ENCODE measurements at places on chromosomes 2 and 18. TPM values are rescaled to one million over a fixed set of nuclear protein-coding genes. Genes with fewer than 3 reads are reported as not detected.

GRCh38 chr2:208570851-208571763 is 164.5 kb downstream of the PTH2R start:
- no peak for DNase-seq

DNA sequence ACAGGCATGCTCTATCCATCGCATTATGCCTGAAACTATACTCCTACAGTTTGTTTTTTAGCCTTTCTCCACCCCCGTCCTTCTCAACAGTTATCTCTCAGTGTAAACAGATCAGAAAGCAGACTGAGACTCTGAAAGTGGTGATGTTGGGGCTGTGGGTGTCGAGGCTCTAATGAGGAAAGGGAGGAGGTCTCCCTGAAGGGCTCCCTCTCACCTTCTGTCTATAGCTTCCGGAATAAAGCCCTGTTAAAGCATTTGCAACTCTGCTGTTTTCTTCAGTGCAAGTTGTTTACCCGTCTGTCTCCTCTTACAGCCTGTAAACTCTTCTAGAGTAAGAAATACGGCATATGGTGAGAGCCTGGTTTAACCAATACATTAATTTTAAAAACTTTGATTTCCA is 136.7 kb upstream of the SYT4 start:
- no peak for DNase-seq

GRCh38 chr18:67243799-67244587 is 272.5 kb downstream of the DSEL start:
- DNase-seq, result peak; percentile 5

GRCh38 chr2:230935130-230935430 is 10.0 kb upstream of the GPR55 start:
- DNase-seq, result no peak

DNA sequence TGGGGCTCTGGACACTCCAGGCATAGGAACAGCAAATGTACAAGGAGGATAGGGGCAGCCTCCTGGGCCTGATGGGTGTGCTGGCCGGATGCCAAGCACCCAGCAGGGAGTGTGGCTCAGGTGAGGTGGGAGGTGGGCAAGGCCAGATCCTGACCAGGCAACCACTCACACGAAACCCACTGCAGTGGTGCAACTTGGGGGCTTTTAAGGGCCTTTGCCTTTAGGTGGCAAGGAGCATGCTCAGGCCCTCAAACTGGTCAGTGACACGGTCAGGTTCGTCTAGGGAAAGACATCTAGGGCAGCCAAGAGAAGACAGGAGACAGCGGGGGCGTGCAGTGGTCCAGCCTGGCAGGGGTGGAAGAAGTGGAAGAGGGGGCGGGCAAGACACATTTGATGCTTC is 18.4 kb upstream of the TEX51 start:
- DNase-seq, result no peak

DNA sequence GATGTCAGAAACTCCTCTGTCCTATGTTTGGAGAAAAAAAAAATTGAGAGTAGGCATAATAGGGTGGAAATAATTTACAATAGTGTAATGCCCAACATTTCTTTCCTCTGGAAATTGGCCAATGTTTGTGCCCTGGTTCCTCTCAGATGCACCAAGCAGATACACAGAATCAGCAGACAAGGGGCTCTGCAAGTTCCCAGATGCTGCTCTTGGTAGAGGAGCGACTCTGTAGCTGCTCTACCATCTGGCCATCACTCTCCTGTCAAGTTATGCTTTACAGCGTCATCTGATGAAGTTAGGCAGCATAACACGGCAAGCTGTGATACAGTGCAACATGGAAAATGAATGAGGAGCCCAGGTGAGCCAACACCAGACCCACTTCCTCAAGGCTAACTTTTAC is 1.6 kb downstream of the DYTN start:
- DNase-seq, result no peak

DNA sequence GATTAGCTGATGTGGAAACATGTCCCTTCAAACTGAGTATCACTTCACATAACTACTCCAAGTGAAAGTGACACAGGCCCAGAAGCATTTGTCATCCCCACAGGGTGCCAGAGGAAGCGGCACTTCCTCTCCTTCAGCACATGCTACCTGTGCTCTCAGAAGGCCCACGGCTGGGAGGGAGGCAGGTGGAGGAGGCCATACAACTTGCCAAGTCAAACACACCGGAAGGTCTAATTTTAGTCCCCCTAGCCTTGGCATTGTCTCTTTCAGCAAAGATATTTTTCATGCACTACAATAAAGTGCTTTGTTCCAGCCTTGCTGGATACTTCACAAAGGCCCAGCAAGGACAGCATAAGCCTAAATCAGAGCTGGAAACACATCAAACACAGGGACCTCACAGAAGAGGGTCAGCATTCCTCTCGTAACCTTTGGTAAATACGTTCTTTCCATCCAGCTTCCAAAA is 38.0 kb downstream of the VSNL1 start:
- DNase-seq, result no peak

- no peak for DNase-seq
Observed at GRCh38 chr2:109422758-109423500, 190.8 kb downstream of the SEPTIN10 start.

- DNase-seq, result no peak
Observed at GRCh38 chr18:38318416-38318815, 752.8 kb upstream of the CELF4 start.

- DNase-seq, result peak; percentile 13
Observed at GRCh38 chr2:129923265-129924091, 56.0 kb upstream of the RAB6C start.

GRCh38 chr2:177188482-177189469 is 23.8 kb upstream of the HNRNPA3 start:
- no peak for DNase-seq

- DNase-seq, result no peak
Observed at GRCh38 chr2:213172641-213173040, 21.2 kb upstream of the IKZF2 start.

GRCh38 chr18:58266291-58266690 is 222.3 kb downstream of the NEDD4L start:
- DNase-seq, result no peak

GRCh38 chr2:177772529-177772928 is 300.0 kb downstream of the PDE11A start:
- peak; percentile 13 for DNase-seq

- no peak for DNase-seq
Observed at GRCh38 chr2:44799105-44799504, 142.4 kb upstream of the SIX3 start.

- peak; percentile 87 for DNase-seq
Observed at GRCh38 chr2:20561637-20562454, 89.1 kb downstream of the HS1BP3 start.

GRCh38 chr2:57396355-57397098 is 650.1 kb upstream of the VRK2 start:
- no peak for DNase-seq

DNA sequence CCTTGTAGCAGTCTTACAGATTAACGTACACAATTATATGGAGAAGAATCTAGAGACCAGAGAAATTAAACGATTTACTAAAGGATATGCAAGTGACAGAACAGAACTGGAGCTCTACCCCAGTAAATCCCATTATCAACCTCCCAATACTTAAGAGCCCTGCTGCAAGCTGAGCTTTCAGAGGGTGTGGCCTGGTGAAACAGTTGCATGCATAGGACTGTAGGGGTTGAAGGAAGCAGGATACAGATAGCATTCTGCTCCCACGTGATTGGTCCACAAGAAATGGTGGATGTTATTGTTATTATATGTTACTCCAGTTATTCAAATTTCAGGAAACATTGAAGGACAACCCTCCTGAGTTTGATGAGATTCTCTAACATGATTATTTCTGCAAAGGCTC is 210.8 kb upstream of the THUMPD2 start:
- DNase-seq, result no peak

DNA sequence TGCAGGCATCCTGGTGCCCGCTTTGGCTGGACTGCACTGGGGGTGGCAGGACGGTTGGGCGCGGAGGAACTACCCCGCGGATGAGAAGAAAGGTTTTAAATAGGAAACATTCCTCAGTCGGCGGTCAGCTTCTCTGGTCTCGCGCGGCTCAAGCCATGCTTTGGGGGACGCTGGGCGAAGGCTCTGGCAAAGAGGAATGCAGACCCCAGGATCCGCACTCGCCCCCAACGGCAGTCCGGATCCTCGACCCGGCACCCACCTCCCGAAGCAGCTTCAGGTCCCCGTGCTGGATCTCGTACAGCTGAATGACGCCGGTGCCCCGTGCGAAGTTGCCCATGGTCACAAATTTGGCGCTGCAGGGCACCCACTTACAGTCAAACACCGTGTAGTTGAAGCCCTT is 686 bp upstream of the PNO1 start:
- DNase-seq, result no peak

DNA sequence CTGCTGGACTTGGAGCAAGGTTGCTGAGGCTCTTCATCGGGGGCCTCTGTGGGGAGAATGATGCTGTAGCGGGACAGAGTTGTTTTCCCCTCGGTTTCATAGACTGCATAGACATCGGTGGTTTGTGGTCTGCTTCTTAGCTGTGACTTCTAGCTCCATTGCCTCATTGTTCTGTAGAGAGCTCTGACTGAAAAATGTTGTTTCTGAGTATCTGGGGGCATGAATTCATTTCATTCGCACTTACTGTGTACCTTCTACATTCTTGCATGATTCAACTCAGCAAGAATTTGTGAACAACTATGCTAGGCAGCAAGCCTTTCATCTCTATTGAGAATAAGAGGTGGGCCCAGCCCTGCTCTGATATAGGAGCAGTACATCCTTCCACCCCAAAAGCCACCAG is 406.8 kb downstream of the NBAS start:
- DNase-seq, result peak; percentile 83

DNA sequence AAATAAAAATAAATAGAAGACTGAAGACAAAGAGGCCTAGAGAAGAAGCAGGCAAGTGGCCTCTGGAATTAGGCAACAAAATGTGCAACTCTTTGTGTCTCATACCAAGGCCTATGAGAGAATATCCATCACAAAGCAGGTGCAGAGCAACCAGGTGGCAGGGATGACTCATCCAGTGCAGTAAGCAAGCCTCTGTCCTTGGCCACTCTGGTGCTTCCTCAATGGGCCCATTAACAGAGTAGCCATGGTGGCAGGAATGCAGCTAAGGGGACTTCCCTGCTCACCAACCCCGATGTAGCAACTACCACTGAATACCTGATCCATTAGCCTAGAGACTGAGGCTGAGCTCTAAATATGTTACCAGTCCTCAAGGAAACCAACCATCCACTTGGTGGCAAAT is 11.0 kb upstream of the EPG5 start:
- no peak for DNase-seq

- DNase-seq, result no peak
Observed at GRCh38 chr2:206452750-206453149, 9.4 kb downstream of the ADAM23 start.

GRCh38 chr18:59640721-59641120 is 56.5 kb downstream of the CCBE1 start:
- DNase-seq, result no peak

- DNase-seq, result no peak
Observed at GRCh38 chr2:235498946-235499812, 5.3 kb downstream of the AGAP1 start.

GRCh38 chr2:121066526-121066925 is 218.5 kb downstream of the TFCP2L1 start:
- DNase-seq, result no peak

DNA sequence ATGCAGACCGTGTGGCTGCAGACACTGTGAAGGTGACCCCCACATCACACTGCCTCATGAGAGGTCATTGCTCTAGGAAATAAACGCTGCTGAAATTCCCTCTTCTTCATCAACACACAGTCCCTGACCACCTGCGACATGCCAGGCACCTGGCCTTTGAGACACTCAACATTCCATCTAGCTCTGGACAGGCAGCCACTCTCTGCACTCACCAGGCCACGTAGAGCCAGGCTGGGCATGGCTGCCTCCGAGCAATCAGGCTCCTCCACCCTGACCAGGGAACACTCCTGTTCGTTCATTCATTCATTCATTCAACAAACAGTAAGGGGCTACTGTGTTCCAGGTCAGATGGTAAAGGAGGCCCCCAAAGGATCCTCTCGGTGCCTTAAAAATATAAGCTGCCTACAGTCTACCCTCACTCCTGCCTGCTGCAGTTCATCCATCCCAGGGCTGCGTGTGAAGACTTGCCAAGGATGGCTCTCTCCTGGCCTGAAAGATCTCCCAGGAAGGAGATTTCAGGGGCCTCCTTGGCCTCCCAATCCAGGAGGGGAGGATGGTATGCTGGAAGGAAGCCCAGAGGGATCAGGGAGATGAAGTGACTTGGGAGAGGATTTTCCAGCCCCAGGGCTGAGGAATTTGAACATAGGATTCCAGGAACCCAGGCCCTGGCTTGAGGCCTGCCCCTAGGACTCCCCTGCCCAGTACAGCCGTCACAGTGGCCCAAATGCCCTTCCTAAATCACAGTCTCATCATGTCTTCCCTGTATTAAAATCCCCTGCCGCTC is 66.7 kb downstream of the TNS1 start:
- peak; percentile 79 for DNase-seq

DNA sequence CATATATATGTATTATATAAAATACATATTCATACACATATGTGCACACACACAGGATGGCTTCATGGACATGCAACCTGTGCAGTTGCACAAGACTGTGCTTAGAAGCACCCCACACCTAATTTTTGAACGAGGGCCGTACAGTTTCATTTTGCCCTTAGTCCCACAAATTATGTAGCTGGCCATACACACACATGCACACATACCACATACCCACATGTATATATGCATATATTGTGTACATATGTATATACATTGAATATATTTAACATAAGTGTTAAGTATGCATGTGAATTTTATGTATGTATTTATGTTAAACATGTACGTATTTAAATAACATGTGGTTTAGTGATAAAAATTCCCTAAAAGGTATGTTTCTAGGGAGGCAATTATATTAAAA is 18.3 kb downstream of the GPATCH11 start:
- no peak for DNase-seq

DNA sequence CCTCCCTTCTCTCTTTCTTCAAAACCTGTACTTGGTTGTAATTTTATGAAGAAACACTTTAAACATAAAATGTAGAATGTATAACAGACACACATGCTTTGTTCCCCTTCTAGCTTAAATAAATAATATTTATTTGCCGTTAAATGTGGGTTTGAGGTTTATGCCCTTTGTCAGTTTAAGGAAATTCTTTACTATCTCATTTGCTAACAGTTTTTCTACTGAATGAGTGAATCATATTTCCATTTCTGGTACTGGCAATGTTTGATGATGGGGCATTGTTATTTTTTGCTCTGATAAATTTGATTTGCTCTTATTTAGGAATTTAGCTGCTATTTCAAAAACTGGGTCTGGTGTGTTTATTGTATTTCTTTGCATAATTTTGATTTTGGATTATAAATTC is 555.6 kb downstream of the CCDC85A start:
- DNase-seq, result peak; percentile 6

DNA sequence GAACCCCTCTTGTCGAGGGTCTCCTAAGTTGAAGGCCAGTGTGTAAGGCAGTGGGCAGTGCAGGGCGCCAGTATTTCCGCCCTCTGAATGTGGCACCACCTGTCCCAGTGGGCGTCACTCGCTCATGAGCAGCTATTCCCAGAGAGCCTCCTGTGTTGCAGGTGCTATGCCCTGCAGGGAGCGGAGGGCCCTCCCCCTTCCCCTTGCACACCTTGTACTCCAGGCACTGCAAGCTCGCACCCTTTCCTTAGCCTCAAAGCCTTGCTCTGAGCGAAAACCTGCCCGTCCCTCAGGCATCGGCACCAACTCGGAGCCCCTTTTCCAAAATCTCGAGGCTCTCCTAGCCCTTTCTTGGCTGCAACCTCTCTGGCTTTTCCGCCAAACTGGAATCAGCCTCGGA is 282.7 kb downstream of the AGAP1 start:
- DNase-seq, result no peak

PTPRN gene
- total RNA-seq, result 88.2 TPM

NPPC gene
- 0.66 TPM for total RNA-seq

EVX2 gene
- total RNA-seq, result not detected

SLC9A2 gene
- total RNA-seq, result not detected

METTL4 gene
- total RNA-seq, result 10.5 TPM

TSPYL6 gene
- total RNA-seq, result not detected

LRATD1 gene
- total RNA-seq, result 28.3 TPM

GLI2 gene
- 42.9 TPM for total RNA-seq

CDK15 gene
- 6.6 TPM for total RNA-seq

Measured in astrocyte (in vitro differentiated cells and primary cell).